Spinal cord (tissue), 10 donors: ENCODE measurements at places on chromosomes 12 and 14.

DNA sequence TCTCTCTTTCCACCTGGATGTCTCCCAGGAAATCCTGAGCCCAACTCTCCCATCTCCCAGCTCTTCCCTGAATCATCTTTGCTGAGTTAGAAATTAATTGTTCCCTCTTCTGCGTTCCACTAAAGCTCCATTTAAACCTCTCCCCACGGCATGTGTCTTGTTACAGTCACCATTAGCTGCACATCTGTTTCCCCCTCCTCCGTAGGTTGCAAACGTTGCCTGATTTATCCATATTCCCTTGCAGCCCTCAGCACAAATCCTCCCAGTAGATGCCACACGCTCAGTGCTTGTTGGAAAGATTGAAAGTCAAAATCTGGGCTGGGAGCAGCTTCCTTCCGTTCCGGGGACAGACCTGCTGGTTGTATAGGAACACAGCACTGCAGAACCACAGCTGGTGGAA is 90.4 kb downstream of the SLC24A4 start:
- DNase-seq: no peak

- no peak for DNase-seq
Measured at GRCh38 chr12:104864668-104865067, 93.4 kb downstream of the SLC41A2 start.

GRCh38 chr12:115013236-115013981 is 329.4 kb upstream of the TBX3 start:
- no peak for DNase-seq

GRCh38 chr12:24551163-24551786 is 397.6 kb downstream of the BCAT1 start:
- DNase-seq: peak; percentile 64

GRCh38 chr12:11553871-11554533 is 95.5 kb upstream of the ETV6 start:
- peak; percentile 48 for DNase-seq

GRCh38 chr12:57224973-57225679 is 4.4 kb upstream of the SHMT2 start:
- DNase-seq: no peak

GRCh38 chr12:49824895-49825294 is 3.3 kb downstream of the NCKAP5L start:
- DNase-seq: no peak

DNA sequence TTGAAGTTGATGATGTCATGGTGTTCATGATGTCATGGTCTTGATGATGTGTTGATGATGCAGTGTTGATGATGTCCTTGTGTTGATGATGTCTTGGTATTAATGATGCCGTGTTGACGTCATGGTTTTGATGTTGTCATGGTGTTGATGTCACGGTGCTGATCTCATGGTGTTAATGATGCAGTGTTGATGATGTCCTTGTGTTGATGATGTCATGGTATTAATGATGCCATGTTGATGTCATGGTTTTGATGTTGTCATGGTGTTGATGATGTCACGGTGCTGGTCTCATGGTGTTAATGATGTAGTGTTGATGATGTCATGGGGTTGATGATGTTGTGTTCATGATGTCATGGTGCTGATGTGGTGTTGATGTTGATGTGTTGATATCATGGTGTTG is 48.0 kb upstream of the RIMBP2 start:
- no peak for DNase-seq

DNA sequence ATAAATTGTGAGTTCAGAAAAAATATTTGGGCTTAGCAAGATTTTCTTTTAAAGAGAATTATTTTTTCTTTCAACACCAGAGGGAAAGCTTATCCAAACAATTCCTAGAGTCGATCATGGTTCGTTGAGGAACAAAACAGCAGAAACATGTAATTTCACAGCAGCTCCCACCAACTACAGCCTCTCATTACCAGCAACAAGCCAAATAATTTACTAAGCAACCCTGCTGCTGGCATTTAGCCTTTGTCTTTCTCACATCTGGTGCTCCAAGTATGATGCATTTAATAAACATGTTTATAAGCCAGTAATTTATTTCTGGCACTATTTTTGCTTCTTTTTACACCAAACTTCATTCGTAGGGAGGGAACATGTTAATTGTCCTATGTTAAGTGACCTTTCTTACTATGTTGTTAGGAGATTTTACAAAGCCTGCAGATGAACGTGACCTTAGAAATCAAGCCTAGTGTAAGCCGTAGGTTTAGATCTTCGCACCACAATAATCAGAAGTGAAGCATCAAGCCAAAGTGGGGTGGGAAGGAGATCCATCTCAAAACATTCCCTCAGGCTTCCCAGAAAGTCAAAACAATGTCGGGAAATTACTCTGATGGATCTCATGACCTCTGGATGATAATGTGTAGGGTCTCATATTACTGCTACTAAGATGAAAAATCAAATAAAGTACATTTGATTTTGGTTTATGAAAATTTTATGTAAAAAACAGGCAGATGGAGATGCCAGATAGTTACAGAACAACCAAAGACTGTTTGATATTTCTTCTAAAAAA is 128.4 kb downstream of the RPAP3 start:
- no peak for DNase-seq

DNA sequence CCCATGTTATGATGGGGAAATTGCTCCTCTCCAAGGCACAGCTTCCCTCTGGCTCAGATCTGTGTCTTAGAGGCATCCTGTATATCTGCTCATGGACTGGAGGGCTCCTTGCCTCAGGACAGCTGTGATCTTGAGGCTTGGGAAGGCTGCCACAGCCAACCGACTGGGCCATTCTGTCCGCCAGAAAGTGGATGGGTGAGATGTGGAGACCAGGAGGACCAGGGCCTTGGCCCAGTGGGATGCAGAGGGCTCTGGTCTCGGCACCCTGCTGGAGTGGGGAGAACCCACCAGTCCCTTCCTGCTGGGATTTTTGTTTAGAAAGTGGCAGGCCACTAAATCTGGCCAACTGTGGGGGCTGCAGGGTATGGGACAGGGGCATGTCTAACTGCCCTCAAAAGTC is 148.6 kb downstream of the CALM1 start:
- no peak for DNase-seq

DNA sequence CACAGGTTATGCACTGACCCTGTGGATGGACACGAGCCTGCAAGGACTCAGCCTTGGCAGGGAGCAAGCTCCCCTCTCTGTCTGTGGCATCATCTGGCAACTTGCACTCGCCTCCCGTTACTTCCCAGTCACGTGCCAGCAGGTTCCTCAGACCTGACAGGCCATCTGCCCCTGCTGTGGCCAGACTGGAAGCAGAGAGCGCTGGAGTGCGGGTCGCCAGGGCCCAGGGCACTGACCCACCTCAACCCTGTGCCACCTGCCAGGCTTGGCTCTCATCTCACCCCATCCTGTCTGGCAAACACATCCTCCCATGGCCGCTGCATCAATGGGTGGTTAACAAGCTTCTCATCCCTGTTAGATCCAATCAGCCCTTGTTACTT is 28.4 kb downstream of the SLC6A12 start:
- DNase-seq: no peak

GRCh38 chr14:94936401-94936892 is 166.5 kb upstream of the GSC start:
- DNase-seq: peak; percentile 79

- DNase-seq: peak; percentile 62
Measured at GRCh38 chr14:52391881-52392615, 77.9 kb downstream of the PTGER2 start.

DNA sequence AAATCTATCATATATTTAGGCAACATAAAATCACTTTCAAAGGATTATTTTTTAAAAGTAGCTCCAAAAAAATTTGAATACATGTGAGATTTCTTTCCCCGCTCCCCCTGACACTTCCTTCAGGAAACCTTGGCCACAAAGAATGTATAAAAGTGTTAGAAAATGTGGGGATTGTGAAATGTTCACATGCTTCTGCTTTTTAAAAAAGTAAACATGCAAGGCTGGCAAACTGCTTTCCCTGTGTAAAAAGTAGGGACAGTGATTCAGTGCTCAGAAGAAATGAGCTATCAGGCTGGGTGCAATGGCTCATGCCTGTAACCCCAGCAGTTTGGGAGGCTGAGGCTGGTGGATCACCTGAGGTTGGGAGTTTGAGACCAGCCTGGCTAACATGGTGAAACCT is 26.6 kb downstream of the MBIP start:
- DNase-seq: no peak

DNA sequence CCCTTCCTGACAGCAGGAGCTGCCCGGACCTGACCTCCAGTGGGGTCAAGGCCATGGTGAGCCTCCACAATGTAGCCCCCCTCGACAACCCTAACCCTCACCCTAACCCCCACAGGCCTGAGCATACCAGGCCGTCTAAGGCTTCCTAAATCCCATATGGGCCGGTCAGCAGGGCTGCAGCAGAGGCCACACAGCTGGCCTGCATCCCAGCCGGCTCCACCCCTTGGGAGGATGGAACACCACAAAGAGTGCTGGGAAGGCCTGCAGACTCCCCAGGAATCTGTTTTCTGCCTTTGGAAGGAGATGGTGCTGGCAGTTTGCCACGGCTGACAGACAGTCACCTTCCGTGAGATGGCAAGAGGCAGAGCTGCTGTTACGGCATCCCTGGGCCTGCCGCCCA is 2.8 kb downstream of the TMEM179 start:
- peak; percentile 62 for DNase-seq

- DNase-seq: no peak
Measured at GRCh38 chr12:31867292-31867691, 91.9 kb upstream of the RESF1 start.

GRCh38 chr14:60003991-60004390 is 84.0 kb downstream of the LRRC9 start:
- no peak for DNase-seq

GRCh38 chr12:49622501-49623141 is 740 bp upstream of the PRPF40B start:
- peak; percentile 15 for DNase-seq

DNA sequence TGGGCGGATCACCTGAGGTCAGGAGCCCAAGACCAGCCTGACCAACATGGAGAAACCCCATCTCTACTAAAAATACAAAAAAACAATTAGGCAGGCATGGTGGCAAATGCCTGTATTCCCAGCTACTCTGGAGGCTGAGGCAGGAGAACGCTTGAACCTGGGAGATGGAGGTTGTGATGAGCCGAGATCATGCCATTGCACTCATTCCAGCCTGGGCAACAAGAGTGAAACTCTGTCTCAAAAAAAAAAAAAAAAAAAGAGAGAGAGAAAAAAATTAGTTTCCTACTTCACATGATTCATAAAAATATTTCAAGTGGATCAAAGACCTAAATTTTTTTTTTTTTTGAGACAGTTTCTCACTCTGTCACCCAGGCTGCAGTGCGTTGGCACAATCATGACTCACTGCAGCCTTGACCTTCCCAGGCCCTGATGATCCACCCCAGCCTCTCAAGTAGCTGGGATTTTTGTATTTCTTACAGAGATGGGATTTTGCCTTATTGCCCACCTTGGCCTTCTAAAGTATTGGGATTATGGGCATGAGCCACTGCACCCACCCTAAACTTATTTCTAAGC is 24.9 kb downstream of the FCF1 start:
- no peak for DNase-seq

DNA sequence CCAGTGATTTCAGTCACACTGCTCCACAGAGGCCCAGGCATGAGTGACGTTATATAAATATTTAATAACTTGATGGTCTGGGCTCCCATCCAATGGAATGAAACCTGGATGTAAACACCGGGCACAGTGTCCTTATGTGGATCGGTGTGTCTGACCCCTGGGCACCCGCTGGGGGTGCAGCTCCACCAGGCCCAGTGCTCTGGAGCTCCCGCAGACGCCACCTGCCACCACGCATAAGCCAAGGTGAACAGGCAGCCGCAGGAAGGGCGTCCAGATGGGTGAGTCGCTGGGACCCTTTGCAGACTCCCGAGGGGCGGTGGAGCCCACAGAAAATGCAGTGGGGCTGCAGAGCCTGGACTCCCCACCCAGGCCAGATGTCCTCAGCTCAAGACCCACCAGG is 121.6 kb downstream of the SCARB1 start:
- no peak for DNase-seq

DNA sequence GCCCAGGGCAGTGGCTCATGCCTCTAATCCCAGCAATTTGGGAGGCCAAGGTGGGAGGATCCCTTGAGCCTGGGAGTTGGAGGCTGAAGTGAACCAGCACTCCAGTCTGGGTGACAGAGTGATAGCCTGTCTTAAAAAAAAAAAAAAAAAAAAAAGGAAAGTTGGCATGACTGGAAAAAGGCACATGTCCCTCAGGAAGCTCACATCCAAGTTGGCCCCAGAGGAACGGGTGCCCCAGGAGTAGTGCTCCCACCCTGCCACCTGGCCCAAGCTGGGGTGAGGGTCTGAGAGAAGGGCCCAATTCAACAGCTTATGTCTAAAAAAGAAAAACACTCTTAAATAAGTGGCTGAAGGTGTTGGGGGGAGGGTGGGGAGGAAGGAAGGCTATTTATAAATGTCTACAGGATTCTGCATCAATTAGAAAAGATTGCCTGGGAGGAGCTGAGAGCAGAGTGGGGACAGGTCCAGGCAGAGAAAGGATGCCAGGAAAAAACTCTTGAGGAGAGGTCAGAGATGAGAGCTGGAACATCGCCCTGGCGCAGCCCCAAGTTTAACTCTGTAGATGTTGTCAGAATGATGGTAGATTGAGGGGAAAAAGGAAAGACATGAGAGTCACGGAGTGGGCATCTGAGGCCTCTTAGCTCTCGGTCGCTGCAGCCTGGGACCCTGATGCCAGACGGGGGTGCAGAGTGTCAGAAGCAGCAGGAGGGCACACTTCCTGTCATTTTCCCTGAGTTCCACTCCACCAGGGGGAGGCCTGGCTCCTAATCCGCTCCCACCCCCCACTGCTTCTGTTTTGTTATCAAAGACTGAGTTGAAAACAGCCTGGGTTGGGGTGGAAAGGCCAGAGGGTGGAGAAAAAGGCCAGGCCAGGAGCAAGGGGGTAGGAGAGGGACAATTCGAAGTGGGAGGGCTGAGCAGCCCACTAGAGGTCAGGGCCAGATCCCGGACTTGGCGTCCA is 7.3 kb downstream of the SPRYD3 start:
- DNase-seq: no peak

GRCh38 chr12:131309700-131310099 is 356.0 kb downstream of the ADGRD1 start:
- DNase-seq: no peak
